ENCODE measurements at places on chromosomes 5 and 9.

DNA sequence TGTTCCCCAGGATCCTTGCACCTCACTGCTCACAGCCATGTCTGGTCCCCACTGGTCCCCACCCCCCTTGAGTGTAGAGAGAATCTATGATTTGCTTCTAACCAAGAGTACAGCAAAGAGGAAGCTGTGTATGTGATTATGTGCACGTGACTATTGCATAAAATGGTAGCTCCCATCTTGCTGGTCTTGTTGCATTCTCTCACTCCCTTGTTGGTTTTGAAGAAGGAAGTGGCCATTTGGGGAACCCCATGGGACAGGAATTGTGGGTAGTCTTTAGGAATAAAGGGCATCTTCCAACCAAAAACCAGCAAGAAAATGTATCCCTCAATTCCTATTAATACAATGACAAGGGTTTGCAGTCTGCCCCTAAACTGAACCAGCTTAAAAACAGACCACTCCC is 5.2 kb upstream of the FCN2 start:
- no peak for DNase-seq

GRCh38 chr9:110900456-110900855 is 137.8 kb downstream of the LPAR1 start:
- no peak for DNase-seq

DNA sequence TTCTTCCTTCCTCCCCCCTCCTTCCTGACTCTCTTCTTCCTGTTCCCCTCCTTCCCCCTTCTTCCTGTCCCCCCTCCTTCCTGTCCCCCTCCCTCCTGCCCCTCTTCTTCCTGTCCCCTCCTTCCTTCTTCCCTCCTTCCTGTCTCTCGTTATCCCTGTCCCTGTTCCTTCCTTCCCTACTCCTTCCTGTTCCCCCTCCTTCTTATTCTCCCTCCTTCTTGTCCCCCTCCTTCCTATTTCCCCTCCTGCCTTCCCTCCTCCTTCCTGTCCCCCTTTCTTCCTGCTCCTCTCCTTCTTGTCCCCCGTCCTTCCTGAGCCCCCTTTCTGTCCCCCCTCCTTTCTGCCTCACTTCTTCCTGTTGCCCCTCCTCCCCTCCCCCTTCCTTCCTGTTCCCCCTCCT is 70.6 kb downstream of the COL5A1 start:
- no peak for DNase-seq

GRCh38 chr9:81609782-81610739 is 79.3 kb downstream of the TLE1 start:
- DNase-seq: no peak

DNA sequence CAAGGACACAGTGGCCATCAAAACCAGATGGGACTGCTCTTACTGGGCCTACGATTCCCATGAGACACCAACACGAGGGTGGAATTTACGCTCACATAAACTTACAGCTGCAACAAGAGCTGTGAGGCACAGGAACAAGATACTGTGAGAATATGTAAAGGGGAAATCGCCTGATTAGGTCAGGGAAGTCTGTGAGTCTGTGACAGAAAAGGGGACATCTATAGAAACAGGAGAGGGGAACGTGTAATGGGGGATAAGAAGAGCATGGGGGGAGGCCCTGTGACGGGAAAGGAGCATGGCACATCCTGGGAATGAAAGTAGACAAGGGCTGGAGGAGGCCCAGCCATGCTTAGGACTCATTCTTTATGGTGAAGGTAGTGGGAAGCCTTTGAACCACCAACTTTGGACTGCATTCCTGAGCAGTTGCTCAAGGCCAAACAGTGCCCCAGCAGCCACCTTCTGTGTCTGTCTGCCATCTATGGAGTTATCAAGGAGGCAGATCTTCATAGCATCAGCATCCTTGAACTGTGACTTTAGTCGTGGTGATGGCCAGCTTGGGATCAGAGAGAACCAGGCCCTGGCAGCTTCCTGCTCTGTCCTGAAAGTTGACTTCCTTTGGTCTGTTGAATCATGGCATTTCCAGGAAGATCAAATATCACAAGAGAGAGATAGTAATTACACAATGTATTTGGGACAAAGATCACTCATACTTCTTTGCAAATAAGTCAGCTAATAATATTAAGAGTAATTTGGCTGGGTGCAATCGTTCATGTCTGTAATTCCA is 87.9 kb upstream of the FAM169A start:
- DNase-seq: no peak

- DNase-seq: no peak
These were observed 5.9 kb upstream of the PRKACG start for GRCh38 chr9:69019808-69020207.

GRCh38 chr9:97507428-97507984 is 6.0 kb downstream of the TMOD1 start:
- no peak for DNase-seq

Measured in stimulated activated CD8-positive, alpha-beta memory T cell treated with anti-CD3 and anti-CD28 coated beads, Interleukin-4, amount 100 ng/mL, for 1 hour (primary cell).